ENCODE measurements at places on chromosomes 4 and X.

GRCh38 chrX:148670277-148670676 lies 169.9 kb downstream of the AFF2 start:
- no peak for DNase-seq

- no peak for DNase-seq
These were observed 120.7 kb downstream of the CORIN start for GRCh38 chr4:47717188-47717587.

DNA sequence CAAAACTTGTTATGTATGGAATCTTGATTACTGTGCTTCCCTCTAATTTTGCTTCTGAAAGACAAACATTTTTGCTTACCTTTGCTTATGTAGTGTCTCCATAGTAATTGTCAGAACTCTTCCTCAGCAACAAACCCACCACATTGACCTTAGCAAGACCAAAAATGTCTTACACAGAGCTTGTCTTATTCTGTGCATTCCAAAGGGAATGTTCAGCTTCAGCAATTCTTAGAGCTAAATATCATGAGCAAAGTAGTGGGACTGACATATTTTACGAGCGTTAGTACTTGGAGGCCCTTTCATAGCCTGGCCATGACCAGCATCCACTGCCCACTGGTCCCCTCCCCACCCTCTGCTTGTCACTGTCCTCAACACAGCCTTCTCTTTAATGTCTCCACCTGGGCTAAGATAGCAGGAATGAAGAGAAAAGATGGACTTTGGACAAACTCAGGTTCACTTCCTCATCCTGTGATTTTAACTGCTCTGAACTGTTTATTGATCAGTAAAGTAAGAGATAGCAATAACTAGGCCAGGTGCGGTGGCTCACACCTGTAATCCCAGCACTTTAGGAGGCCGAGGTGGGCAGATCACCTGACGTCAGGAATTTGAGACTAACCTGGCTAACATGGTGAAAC lies 15.5 kb upstream of the SH3D19 start:
- DNase-seq, result no peak

GRCh38 chrX:45731448-45731847 lies 530.8 kb upstream of the DIPK2B start:
- DNase-seq, result no peak

GRCh38 chr4:137065311-137065710 lies 467.0 kb downstream of the PCDH18 start:
- no peak for DNase-seq

GRCh38 chrX:53093177-53093655 lies 726 bp upstream of the KANTR start:
- DNase-seq, result peak; percentile 78

DNA sequence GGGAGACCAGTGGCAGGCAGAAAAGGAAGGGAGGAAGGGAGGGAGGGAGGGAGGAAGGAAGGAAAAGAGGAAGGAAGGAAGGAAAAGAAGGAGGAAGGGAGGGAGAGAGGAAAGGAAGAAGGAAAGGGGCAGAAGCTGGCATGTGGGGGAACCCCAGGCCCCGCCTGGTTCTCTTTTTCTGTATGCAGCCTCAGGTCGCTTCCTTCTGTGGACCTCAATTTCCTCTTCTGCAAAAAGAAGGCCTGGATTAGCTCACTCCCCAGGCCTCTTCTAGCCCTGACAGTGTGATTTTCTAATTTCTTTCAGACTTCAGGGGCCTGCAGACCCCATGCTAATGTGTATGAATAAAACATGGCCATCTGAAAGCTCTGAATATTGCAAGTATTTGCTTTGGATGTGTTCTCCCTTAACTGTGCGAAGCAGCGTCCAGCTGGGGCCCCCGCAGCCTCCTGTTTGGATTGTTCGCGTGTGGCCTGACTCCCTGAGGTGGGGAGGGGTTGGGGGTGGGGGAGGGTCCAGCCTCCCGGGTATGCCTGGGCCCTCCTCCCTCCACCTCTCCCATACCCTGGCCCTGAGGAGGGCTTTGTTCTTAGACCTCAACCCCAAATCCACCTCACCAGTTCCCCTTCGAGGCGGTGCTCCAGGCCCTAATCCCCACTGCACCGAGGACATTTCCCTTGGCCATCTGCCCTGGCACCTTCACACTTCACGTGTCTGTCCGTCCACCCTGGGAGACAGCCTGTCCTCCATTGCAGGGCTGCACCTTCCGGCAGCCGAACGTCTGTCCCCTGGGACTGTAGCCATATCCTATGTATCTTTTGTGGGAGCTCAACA lies 199.9 kb upstream of the ATP6AP2 start:
- DNase-seq, result no peak

- DNase-seq, result no peak
These were observed 374.3 kb downstream of the MID1IP1 start for GRCh38 chrX:39175418-39176057.

DNA sequence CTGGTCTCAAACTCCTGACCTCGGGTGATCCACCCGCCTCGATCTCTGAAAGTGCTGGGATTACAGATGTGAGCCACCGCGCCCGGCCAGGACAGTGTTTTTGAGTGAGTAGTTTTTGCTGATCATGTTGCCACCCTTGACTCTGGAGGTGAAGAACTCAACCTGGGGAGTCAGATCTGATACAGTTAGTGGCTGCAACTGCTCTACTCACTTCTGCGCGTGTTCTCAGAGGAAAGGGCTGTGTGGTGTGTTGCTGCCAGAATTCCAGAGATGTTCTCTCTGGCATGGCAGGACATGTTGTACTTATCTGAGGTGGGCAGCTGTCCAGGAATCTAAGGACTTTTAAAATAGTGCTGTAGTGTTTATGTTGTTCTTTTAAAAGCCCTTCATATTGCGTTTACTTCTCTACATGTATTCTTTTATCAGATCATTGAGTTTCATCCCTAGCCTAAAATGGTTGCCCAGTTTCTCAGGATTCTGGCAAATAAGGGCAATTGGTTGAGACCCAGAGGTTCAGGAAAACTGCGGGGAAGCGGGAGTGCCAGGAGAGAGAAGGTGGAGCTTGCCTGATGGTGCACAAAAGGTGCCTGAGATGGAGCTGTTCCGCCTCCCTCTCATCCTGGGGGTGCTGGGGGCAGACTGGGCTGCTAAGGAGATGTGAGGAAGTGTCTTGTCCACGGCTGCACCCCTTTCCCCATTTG lies 97.7 kb downstream of the ARHGAP10 start:
- no peak for DNase-seq

DNA sequence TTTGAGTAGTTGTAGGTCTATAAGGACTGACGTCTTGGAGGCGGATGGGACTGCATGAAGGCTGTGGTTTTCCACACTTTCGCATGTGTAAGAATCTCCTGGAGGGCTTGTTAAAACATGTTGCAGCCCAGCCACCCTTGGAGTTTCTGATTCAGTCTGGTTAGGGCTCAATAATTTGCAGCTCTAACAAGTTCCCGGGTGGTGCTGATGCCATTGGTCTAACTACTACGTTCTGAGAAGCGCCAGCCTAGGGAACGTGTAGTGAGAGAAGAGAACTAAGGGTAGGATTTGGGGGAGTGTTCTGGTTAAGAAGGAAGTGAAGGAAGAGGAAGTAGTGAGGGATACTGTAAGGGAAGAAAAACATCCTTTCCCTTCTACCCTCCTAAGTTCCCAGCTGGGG lies 138.9 kb downstream of the LARP7 start:
- no peak for DNase-seq

DNA sequence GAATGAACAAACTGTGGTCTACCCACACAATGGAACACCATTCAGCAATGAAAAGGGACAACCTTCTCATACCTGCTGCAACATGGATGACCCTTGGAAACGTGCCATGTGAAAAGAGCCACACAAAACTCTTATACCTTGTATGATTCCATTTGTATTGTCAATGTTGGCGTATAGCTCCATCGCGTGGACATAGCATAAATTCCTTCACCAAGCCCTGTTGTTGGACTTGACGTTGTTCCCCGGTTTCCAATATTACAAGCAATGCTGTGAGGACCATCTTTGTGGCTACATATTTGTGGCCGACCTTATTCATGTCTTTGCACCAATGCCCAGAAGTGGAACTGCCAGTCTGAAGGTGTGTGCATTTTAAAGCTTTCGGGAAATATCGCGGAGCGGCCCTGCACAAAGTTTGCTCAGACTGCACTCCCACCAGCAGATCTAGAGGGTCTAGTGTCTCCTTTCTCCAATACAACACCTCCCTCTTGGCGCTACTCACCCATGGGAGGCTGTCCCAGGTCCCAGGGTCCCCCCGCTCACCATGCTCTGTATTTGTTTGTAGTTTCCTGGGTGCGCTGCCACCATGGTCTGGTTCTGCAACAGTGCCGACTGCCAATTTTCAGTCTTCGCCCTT lies at the start of gene CLDN34:
TSS of gene CLDN34 (plus strand) at position 584 of the 634 bp plus-strand sequence. CDS start at position 584, 0 bp downstream.
- DNase-seq, result no peak

DNA sequence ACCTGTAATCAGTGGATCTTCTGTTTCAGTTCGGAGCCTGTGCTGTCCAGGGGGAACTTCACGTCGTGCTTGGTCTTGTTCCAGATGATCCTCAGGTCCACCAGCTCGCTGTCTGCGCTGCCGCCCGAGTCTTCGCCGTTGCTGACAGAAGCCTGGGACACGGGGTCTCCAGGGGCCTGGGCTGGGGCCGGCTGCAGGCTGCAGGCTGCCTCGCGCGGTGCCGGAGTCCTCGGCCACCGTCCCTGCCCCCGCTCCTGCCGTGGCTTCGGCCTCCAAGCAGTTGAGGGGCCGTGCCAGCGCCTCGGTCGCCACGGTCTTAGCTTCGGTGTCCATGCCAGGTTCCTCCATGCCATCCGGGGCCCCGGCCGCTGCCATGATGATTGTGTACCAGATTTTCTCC lies 37.3 kb upstream of the CCNI start:
- no peak for DNase-seq

DNA sequence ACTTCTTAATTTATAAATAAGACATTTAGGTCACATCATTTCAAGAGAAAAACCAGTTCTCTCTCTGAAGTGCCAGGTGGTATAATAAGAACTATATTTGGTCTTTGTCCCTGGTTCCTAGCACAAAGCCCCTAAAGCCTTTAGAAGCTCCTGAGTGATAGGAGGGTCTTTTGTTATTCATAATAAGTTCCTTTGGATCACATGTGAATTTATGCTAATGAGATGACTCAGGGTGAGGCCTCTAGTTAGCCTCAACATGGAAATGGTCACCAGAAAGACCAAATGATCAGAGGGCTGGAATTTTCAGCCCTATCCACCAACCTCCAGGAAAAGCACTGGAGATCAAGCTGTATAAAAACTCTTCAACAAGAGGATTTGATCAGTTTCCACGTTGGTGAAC lies 68.1 kb upstream of the BLTP1 start:
- DNase-seq, result no peak

GRCh38 chr4:2928242-2929176 lies 34.7 kb downstream of the NOP14 start:
- DNase-seq, result no peak

DNA sequence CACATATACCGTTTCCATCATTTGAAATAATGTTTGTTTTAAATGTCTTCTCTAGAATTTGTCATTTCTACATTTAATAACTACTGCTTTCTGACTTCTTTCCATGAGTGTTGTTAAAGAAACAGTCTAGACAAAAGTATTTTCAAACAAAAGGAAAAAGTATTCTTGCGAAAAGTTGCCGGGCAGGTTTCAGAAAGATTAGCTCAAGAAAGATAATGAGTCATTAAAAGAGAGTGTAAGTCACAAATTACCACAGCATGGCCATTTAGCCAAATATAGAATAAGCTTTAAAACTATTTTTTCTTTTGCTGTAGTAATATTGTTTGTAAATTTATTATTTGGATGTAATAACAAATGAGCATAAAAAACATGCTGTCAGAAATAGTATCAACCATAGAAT lies 493.0 kb downstream of the TLL1 start:
- DNase-seq, result no peak

GRCh38 chrX:111520506-111520905 lies 9.1 kb downstream of the SERTM2 start:
- DNase-seq, result no peak

- DNase-seq, result no peak
These were observed 57.0 kb upstream of the GIMD1 start for GRCh38 chr4:106425576-106425975.

- DNase-seq, result no peak
These were observed 82.5 kb downstream of the PPEF1 start for GRCh38 chrX:18789916-18790315.

Data from ELR (cell line).